ENCODE measurements at places on chromosomes 4 and X. TPM values are rescaled to one million over a fixed set of nuclear protein-coding genes. Genes with fewer than 3 reads are reported as not detected.

Gene WNK3
- total RNA-seq = 2.4 TPM

Gene NEXMIF
- total RNA-seq = 1.9 TPM

Gene HHIP
- 7.8 TPM for total RNA-seq

GRCh38 chrX:110667706-110668105, 127.9 kb downstream of the CHRDL1 start:
- no peak for DNase-seq

DNA sequence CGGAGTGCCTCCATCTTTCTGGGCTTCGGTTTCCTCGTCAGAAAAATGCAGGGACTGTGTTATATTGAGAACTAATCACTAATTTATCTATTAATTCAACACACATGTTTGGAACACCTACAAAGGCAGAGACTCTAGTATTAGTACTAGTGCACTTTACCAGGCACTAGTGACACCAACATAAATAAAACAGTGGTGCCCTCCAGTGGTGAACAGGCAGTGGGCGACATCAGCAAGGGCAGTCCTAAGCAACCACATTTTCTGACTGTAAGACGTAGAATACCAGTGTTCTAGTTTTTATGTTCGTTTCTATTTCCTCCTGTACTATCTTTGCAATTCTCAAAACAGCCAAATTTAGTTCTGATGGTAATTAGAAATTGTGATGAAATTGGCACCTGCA, 69.1 kb upstream of the UCP1 start:
- DNase-seq = no peak

DNA sequence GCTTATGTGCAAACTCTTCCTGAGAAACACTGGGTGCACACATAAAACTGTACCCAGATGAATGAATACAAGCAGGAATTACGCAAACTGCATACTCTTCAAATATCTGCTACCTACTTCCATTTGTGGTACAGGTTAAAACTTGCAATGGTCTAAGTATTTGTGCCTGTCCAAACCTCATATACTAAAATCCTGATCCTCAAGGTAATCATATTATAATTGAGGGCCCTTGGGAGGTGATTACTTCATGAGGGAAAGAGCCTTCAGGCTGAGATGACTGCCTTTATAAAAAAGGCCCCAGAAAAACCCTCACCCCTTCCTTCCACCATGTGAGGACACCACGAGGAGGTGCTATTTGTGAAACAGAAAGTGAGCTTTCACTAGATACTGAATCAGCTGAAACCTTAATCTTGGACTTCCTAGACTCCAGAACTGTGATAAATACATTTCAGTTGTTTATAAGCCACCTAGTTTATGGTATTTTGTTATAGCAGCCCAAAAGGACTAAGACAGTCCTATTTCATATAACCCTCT, 1977.2 kb downstream of the PCDH7 start:
- no peak for DNase-seq

DNA sequence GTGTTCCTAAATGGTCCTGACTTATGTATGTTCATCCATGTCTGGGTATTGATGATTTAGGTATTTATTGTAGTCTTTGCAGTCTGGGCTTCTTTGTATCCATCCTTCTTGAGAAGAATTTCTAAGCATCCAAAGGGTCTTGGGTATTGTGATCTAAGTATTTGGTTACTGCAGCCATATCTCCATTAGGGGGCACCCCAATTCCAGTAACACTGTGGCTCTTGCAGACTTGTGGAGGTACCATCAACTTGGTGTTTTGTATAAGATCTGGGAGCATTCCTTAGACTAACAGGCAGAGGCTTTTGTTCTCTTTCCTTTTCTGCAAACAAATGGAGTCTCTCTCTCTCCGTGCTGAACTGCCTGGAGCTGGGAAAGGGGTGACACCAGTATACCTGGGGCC, 113.7 kb upstream of the NEXMIF start:
- DNase-seq = no peak
